Glomerular endothelial cell (primary cell): ENCODE measurements at places on chromosomes 3 and 15. TPM values are rescaled to one million over a fixed set of nuclear protein-coding genes. Genes with fewer than 3 reads are reported as not detected.

PP2D1 gene
- total RNA-seq, result not detected in 2 replicates

CHRNA7 gene
- 2.3 and 4.8 TPM in 2 replicates for total RNA-seq

TRH gene
- total RNA-seq, result not detected in 2 replicates

LSAMP gene
- 2.1 and 12.9 TPM in 2 replicates for total RNA-seq

SNURF gene
- total RNA-seq, result 2.6 and 2.8 TPM in 2 replicates

MCTP2 gene
- total RNA-seq, result 0.29 and 1.2 TPM in 2 replicates

TJP1 gene
- total RNA-seq, result 99.0 and 142 TPM in 2 replicates

NGRN gene
- total RNA-seq, result 52.7 and 64.9 TPM in 2 replicates

DIPK2A gene
- total RNA-seq, result 23.1 and 29.1 TPM in 2 replicates

C3orf20 gene
- total RNA-seq, result not detected in 2 replicates

CGNL1 gene
- total RNA-seq, result 9.9 and 26.7 TPM in 2 replicates
